Kidney (tissue), 22 donors: ENCODE measurements at places on chromosomes 1 and 21. TPM values are rescaled to one million over a fixed set of nuclear protein-coding genes. Genes with fewer than 3 reads are reported as not detected.

- DNase-seq, result no peak
These were observed 18.9 kb downstream of the LACTBL1 start for GRCh38 chr1:22953740-22954141.

F5 gene
- polyA plus RNA-seq, result 5.1 TPM

LRRC39 gene
- 0.45 TPM for polyA plus RNA-seq

GJA9 gene
- polyA plus RNA-seq, result not detected

DNA sequence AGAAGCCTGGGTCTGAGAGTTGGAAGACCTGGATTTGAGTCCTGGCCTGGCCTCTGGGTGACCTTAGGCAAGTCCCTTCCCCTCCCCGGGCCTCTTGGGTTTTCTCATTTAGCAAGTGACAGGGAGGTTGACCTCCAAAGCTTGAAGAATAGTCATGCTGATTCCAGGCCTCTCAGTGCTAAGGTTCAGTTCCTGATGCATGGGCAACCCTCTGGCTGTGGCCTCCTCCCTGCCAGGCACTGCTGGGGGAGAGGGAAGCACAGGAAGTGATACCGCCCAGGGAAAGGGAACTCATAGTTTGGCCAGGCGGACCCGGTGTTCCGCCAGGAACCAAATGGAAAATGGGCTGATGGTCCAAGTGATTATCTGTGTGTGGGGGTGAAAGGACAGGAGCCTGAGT is 23.6 kb upstream of the WASF2 start:
- no peak for DNase-seq

DNA sequence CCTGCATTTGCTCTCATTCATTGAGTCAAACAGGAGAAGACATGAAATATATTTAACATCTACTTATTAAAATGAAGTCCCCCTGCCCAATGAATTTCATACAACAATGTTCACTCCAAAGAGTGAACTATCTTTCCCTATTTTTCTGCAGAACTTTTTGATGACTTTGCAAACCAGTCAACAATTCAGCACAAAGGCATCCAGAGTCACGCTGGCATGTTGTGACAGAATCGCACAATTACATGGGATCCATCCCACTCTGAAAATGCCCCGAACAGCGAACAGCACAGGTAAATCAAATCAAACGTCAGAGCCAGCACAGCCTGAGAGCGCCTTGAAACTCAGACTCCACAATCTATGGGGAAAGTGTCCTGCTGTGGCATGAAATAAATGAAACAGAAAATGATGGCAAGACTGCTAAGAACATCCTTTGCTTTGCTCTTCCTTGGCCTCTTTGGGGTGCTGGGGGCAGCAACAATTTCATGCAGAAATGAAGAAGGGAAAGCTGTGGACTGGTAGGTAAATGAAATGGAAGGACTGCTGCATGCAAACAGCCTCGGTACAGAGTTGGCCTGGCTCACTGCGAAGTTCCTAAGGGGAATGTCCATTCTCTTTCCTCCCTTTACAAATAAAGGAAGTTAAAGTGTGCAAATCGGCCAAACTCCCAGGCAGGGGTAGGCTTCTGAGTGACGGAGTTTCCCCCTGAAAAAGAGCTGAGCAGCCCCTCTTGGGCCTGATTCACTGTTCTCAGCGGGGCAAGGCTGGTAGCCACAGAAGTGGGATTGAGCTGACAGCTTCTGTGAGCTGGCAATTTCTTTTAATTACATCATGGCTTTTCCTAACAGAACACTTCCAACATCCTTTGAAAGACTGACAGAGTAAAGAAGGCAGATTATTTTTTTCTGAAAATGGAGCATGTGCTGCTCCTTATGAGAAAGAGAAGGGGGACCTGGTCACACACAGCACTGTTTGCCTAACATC is at the start of gene DNASE2B:
Gene DNASE2B (plus strand): TSS at position 310 of the 981 bp plus-strand sequence. CDS start 81 bp downstream, at position 391.
- DNase-seq, result no peak

- DNase-seq, result no peak
These were observed 37.7 kb upstream of the MAP10 start for GRCh38 chr1:232767305-232768074.

AK5 gene
- 2.5 TPM for polyA plus RNA-seq

DNA sequence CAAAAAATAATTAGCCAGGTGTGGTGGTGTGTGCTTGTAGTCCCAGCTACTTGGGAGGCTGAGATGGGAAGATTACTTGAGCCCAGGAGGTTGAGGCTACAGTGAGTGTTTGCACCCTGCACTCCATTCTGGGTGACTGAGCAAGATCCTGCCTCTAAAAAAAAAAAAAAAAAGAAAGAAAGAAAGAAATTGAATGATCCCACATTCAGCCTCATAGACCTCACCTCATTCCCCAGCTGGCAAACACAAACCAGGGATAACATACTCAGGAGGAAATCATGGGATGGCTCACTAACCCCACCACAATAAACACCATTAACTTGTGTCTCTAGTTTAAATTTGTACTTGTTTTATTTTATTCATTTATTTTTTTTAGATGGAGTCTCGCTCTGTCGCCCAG is 8.5 kb downstream of the ENSA start:
- DNase-seq, result no peak
